ENCODE measurements at places on chromosomes 5 and 9. TPM values are rescaled to one million over a fixed set of nuclear protein-coding genes. Genes with fewer than 3 reads are reported as not detected.

Gene STRBP
- total RNA-seq = 0.56 TPM

Gene UBLCP1
- 24.4 TPM for total RNA-seq

Gene HDHD3
- total RNA-seq = 10.0 TPM

Gene SLC36A2
- not detected for total RNA-seq

Gene SLCO4C1
- 0.05 TPM for total RNA-seq

Gene DAB2IP
- total RNA-seq = 5.8 TPM

Gene PALM2AKAP2
- 9.4 TPM for total RNA-seq

Gene PCDHGB1
- total RNA-seq = 1.6 TPM

Gene PRUNE2
- total RNA-seq = 12.7 TPM

Gene CKMT2
- total RNA-seq = not detected

Gene FOXD4L6
- total RNA-seq = not detected

Gene CDO1
- total RNA-seq = 7.2 TPM

Gene LOX
- total RNA-seq = 151 TPM

Gene SPATA31C1
- not detected for total RNA-seq

Gene GMCL2
- total RNA-seq = not detected

Gene LRRC70
- total RNA-seq = 0.87 TPM

Gene FCN2
- total RNA-seq = not detected

Gene CDH9
- not detected for total RNA-seq

Gene RAD23B
- 85.6 TPM for total RNA-seq

Gene SPATA31A7
- not detected for total RNA-seq

Gene BTNL3
- not detected for total RNA-seq

Gene PLAC8L1
- not detected for total RNA-seq

Gene C9orf153
- total RNA-seq = not detected

Gene ZCCHC7
- total RNA-seq = 21.5 TPM

Gene LAMC3
- 4.0 TPM for total RNA-seq

Gene FIBCD1
- total RNA-seq = 0.62 TPM

Gene RASGEF1C
- not detected for total RNA-seq

Gene EIF4E1B
- not detected for total RNA-seq

Gene AFAP1L1
- 33.6 TPM for total RNA-seq

Gene TRPM3
- total RNA-seq = 0.75 TPM

Gene THBS4
- 0.87 TPM for total RNA-seq

Gene ITK
- not detected for total RNA-seq

Gene PPP3R2
- total RNA-seq = not detected

Gene SLC25A2
- total RNA-seq = not detected

Gene PCDHA11
- total RNA-seq = not detected

Gene SPINK7
- not detected for total RNA-seq

Gene DNAJC25
- 10.6 TPM for total RNA-seq

Gene OR1J2
- total RNA-seq = not detected

Gene TTLL11
- 4.1 TPM for total RNA-seq

Gene FBP1
- total RNA-seq = not detected

Gene INSL6
- not detected for total RNA-seq

Gene ACOT12
- not detected for total RNA-seq

Gene SRA1
- 24.0 TPM for total RNA-seq

Gene HSPB3
- not detected for total RNA-seq

Gene UGCG
- 14.9 TPM for total RNA-seq

Gene ADAMTSL1
- total RNA-seq = 20.9 TPM

Gene PPP2R2B
- total RNA-seq = not detected
